NCI-H1930 (cell line): ENCODE measurements at places on chromosomes 7 and 10.

DNA sequence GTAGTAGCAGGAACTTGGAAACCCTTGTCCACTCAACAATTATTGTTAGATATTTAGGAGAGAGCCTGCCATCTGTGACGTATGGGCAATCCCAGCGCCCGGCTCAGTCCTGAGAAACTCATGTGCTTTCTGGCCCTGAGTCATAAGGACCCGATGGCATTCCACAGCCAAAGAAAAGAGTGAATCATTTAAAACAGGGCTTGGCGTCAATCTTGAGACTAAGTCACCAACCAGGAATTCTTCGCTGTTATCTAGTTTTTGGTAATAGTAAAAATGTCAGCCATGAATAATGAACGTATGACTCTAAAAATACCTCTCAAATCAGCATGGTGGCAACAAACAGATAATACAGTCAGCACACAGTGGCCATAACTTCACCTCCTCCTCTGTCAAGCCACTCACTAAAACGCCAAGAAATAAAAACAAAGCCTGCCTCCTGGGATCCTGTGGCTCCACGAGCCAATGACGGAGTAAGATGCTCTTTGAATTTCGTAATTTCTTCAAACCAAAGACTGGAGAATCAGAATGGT lies 140.8 kb downstream of the ADAM12 start:
- no peak for DNase-seq

DNA sequence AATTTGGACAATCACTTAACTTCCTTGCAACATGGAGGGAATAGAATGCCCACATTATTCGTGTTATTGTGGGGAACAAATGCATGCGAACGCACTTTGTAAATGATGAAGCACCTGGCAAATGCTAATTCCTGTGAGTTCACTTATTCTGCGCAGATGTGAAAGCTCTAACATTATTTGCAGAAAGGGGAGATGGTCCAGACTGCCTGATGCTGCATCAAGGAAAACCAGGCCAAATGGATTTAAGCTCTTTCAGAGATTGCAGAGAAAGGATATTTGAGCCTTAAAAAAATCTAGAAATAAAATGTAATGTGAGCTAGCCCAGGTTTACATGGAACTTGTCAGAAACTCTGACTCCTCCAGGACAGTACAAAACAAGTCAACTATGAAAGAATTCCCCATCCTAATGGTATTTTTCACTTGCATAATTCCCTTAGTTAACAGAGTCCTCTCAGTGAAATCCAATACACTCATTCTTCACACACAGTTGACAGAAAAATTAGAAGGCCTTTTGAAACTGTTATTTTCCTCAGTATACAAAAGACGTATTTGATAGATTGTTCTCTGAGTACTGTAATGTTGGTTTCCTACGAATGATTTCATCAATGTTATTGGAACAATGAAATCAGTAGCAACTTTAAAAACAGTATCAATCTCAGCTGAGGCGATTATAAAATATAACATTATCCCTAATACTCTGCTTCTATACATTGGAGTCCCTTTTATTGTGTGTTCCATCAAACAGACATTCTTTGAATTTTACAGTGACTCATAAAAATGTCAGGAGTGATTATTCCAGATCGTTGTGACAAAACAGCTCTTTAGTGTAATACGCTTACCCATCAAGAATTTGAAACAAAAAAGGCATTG lies 136.3 kb upstream of the ANK3 start:
- DNase-seq = no peak

GRCh38 chr7:92043637-92044036 lies 90.6 kb downstream of the CYP51A1 start:
- DNase-seq = no peak

- no peak for DNase-seq
Observed at GRCh38 chr10:96378741-96379140, 19.9 kb upstream of the OPALIN start.

DNA sequence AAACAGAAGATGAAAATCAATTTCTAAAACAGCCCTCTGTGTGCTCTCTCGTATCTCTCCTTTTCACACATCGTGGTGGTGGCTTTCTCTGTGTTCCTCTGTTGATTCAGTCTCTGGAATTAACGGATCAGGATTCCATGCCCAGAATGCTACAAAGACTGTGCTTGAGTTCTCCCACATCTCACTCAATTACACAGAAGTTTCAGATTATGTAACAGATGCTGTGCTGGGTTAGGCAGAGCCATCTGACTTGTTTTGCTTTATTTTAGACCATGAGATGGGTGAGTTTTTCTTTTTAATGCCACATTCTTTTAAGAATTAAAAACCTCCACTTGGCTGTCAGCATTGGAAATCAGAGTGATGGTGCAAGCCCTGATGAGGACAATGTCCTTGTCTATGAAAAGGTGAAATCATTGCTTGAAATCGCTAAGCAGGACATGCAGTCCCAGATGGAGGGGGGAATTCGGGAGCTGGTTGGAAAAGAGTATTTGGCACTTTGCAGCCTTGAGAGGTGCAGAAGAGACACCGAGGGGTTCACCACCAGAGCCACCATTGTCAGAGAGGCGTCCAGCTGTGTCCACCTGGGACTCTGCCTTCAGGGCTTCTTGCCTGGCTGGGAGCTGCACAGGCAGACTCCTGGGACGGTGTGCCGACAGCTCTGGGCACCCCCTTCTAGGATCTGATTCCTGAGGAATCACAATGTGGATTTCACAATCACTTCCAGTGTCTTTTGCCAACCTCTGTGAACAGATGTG lies 80.4 kb downstream of the EGFR start:
- DNase-seq = no peak

GRCh38 chr7:50621206-50621605 lies 56.0 kb upstream of the DDC start:
- DNase-seq = no peak
